Left forelimb (tissue), 1 donor: ENCODE measurements at places on chromosomes 1 and 21.

- no peak for DNase-seq
These were observed 37.8 kb downstream of the TTC13 start for GRCh38 chr1:230940848-230941247.

DNA sequence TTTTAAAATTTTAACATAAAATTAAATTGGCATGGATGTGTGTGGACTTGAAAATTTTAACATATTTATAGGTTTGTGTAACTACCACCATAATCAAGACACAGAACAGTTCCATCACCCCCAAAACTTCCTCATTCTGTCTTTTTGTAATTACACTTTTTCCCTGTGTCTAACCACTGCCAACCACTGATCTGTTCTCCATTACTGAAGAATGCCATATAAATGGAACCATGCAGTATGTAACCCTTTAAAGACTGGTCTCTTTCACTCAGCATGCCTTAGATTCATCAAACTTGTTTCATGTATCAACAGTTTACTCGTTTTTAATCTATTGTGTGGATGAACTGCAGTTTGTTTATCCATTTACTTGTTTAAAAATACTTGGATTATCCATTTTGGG, 13.0 kb upstream of the AHCYL1 start:
- no peak for DNase-seq

DNA sequence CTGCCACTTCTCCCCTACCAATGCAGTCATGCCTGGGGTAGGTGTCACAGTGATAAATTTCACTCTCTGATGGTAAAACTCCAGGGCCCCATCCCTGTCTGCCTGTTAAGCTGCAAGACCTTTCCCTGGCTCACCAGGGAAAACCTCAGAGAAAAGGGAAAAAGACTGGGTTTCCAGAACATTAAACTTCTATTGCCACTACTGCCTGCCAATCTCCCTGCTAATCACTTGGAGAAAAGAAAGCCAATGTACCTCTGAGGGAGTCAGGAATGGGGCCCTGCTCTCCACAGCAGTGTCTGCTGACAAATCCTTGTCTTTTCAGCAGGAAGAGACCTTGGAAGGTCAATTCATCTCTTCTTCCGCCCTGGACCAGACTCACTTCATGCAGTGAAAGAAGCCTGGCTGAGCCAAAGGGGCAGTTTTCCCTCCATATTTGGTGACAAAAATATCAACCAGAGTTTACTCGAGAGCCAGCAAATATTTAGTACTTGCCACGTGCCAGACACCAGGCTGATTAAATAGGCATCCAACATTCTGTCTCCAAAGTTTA, 49.1 kb upstream of the CTTNBP2NL start:
- DNase-seq: no peak

GRCh38 chr1:173856903-173857302, 10.9 kb downstream of the GAS5 start:
- no peak for DNase-seq

DNA sequence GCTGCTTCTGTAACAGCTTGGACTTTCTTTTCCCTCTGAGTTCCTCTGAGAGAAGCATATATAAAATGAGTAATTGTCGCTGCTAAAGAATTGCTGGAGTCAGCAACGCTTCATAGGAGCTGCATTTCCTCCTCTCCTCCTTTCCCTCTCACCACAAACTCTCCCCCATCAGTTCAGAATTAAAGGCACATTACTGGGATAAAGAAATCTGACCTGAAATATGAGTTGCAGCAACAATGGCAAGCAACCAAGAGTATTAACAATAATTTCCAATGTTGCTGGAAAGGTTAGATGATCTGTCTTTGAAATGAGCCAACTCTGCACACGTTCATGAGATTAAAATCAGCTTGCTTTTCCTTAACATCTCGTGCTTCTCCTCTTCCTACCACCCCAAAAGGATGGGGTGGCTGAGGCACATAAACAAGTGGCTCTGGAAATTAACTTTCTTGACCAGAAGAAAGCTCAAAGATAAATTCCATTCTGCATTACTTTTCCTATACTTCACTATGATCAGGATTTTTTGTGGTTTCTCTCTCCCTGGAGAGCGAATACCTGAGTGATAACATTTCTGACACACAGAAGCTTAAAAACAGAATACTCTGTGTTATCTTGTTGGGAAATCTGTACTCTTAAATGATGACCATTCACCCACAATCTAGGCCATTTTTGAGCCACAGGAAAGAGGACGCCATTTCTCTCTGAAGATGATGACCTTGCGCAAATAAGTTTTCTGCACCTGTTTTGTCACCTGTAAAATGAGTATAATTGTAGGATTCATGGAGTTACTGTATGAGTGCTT, 90.2 kb downstream of the TGFBR3 start:
- no peak for DNase-seq

GRCh38 chr1:210647406-210648333, 319.0 kb downstream of the HHAT start:
- DNase-seq: no peak

DNA sequence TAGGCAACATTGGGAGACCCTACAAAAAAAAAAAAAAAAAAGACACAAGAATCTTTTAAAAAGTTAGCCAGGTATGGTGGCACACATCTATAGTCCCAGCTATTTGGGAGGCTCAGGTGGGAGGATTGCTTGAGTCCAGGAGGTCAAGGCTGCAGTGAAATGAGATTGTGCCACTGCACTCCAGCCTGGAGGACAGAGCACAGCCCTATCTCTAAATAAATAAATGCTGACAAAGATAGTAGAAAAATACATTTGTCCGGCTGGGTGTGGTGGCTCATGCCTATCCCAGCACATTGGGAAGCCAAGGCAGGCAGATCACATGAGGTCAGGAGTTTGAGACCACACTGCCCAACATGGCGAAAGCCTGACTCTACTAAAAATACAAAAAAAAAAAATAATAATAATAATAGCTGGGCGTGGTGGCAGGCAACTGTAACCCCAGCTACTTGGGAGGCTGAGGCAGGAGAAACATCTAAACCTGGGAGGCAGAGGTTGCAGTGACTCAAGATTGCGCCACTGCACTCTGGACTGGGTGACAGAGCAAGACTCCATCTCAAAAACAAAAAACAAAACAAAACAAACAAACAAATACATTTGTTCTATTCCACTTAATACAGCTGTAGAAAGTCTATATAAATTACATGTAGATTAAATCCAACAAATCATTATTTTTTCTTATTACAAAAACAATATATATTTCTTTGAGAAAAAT, 48.5 kb downstream of the PHACTR4 start:
- no peak for DNase-seq

- no peak for DNase-seq
These were observed 18.0 kb downstream of the OMA1 start for GRCh38 chr1:58528518-58528917.

- DNase-seq: no peak
These were observed 119.3 kb upstream of the ZBTB40 start for GRCh38 chr1:22332424-22332717.

DNA sequence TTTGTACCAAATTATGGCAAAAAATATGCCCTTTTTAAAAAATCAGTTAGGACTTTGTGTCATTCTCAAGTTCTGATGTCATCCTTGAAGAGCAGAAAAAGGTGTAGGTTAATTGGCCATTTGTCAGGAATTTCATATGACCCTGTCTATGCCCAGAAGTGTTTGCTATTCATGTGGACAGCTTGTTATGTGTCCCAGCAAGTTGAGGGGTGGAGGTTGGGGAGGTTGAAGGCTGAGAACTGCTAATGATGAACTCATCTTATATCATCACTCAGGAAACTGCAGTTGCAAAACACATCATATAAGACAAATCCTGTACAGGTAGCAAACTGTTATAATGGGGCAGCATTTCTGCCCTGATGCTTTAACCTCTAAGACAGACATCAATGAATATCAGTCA, 106.5 kb downstream of the PHTF1 start:
- DNase-seq: no peak

GRCh38 chr1:94504601-94505000, 37.0 kb downstream of the F3 start:
- DNase-seq: no peak

GRCh38 chr21:38806153-38806941, 618 bp downstream of the ETS2 start:
- DNase-seq: no peak

GRCh38 chr1:109250454-109251276, 1.3 kb downstream of the CELSR2 start:
- no peak for DNase-seq

DNA sequence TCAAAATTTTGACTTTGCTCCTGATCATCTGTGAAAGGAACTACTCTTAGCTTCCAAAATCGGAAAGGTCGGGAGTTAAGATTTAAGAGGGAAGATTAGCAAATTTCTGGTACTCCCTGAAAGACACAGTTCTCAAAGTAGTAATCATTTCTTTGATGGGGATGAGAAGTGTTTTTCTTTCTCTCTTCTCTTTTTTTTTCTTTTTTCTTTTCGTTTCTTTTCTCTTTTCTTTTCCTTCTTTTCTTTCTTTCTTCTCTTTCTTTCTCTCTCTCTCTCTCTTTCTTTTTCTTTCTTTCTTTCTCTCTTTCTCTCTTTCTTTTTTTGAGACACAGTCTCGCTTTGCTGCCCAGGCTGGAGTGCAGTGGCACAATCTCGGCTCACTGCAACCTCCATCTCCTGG, 5.1 kb upstream of the RAB29 start:
- DNase-seq: no peak
